ENCODE measurements at places on chromosomes 16 and 17.

GRCh38 chr17:36911001-36911400, 26.3 kb upstream of the LHX1 start:
- H3K27ac ChIP-seq = no peak overlapping the region
- no peaks in the 10 kb centered on the region for H3K4me1 ChIP-seq
- DNase-seq = no peak
- no peaks in the 10 kb centered on the region for H3K36me3 ChIP-seq
- no peak overlapping the region for H3K4me3 ChIP-seq
- H3K27me3 ChIP-seq = peaks cover 51% of the 10 kb centered on the region

GRCh38 chr17:296906-297690, 55.5 kb downstream of the RPH3AL start:
- no peak overlapping the region for H3K4me3 ChIP-seq
- H3K27me3 ChIP-seq = peaks cover 20% of the 10 kb centered on the region
- H3K4me1 ChIP-seq = peaks cover 2% of the 10 kb centered on the region
- DNase-seq = no peak
- peaks cover 3% of the 10 kb centered on the region for H3K36me3 ChIP-seq

- no peaks in the 10 kb centered on the region for H3K36me3 ChIP-seq
- H3K27ac ChIP-seq = no peak overlapping the region
- H3K27me3 ChIP-seq = no peaks in the 10 kb centered on the region
- H3K4me3 ChIP-seq = no peak overlapping the region
These were observed 1138.5 kb downstream of the CDH11 start for GRCh38 chr16:63983401-63983800.

DNA sequence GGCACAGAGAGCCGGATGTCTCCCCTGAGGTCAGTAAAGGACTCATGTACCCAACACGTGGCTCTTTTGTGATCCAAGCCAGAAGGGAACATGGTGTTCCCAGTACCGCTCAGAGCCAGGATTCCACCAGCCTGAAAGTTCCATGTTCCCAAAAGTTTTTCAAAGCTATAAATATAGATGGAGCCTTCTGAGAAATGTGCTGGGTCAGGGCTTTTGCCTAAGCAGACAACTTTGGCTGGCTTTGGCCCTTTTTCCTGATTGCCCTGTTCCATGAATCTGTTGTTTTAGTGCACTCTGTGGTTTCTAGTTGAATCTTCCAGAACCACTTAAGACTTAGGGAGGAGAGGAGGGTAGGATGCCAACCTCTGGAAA, 128.5 kb upstream of the HS3ST2 start:
- no peaks in the 10 kb centered on the region for H3K36me3 ChIP-seq
- no peak for DNase-seq
- H3K27ac ChIP-seq = no peak overlapping the region
- no peak overlapping the region for H3K4me3 ChIP-seq
- peaks cover 23% of the 10 kb centered on the region for H3K27me3 ChIP-seq

DNA sequence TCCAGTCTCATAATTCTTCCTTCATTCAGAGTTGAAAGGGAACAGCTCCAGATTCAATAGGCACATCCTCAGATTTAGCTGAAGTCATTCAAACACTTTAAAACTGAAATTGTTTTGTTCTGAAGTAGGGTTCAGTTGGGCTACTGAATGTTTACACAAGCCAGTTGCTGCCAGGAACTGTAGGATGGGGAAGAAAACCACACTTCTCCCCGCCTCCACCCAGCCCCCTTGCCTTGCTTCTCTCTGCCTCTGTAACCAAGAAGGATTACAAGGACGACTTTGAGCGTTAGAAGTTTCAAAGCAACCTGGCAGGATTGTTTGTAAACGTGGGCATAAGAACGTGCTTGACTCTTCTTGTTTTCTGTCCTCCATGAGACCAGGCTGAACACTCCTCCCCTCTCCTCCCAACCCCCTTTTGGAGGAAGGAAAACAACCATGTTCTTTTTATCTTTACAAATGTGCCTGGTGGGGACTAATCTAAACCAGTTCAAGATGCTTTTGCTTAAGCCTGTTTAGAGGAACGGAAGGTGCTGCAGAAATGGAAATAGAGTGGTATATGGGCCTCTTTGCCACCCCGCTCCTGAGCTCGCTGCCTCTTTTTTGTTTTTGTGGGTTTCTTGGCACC, 287.9 kb downstream of the FTO start:
- H3K27ac ChIP-seq = no peak overlapping the region
- H3K27me3 ChIP-seq = no peaks in the 10 kb centered on the region
- DNase-seq = no peak
- H3K36me3 ChIP-seq = peaks cover 35% of the 10 kb centered on the region

GRCh38 chr17:76687298-76688164, 23.2 kb downstream of the MXRA7 start:
- DNase-seq = no peak
- no peaks in the 10 kb centered on the region for H3K36me3 ChIP-seq
- no peak overlapping the region for H3K4me3 ChIP-seq
- no peak overlapping the region for H3K27ac ChIP-seq
- H3K4me1 ChIP-seq = no peaks in the 10 kb centered on the region
- H3K27me3 ChIP-seq = peaks cover 7% of the 10 kb centered on the region

DNA sequence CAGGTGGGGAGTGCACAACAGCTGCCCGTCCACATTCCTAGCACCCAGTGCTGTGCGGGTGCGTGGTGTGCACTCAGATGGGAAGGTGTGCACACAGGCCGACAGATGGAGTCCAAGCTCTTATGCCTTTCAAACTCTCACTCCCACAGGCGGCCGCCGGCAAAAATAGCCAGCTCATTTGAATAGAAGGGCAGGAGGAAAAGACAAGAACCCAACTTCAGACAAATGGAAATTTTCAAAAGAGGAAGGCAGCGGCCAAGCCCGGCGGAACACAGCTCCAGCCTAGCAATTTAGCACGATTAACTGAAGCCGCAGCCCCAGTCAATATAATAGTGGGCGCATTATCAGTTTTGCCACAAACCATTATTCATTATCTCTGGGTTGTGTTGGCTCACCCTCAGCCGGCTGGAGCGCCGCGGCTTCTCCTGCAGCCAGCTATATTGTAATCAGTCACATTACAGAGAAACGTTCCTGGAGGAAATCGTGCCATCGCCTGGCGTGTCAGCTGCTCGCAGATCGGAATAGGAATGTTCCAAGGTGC, 103.9 kb upstream of the SEC14L1 start:
- H3K4me3 ChIP-seq = peak overlapping the region; percentile 71
- DNase-seq = peak; percentile 52
- no peak overlapping the region for H3K27ac ChIP-seq
- H3K27me3 ChIP-seq = peaks cover 24% of the 10 kb centered on the region
- peaks cover under 1% of the 10 kb centered on the region for H3K36me3 ChIP-seq
- peaks cover 34% of the 10 kb centered on the region for H3K4me1 ChIP-seq

- no peak overlapping the region for H3K4me3 ChIP-seq
- peaks cover 2% of the 10 kb centered on the region for H3K27me3 ChIP-seq
- H3K36me3 ChIP-seq = no peaks in the 10 kb centered on the region
These were observed 87.1 kb downstream of the PLXDC1 start for GRCh38 chr17:39064374-39064773.
